ENCODE measurements at places on chromosomes 7 and 10.

GRCh38 chr10:133465950-133466474 is 12.3 kb downstream of the SCART1 start:
- DNase-seq: no peak

DNA sequence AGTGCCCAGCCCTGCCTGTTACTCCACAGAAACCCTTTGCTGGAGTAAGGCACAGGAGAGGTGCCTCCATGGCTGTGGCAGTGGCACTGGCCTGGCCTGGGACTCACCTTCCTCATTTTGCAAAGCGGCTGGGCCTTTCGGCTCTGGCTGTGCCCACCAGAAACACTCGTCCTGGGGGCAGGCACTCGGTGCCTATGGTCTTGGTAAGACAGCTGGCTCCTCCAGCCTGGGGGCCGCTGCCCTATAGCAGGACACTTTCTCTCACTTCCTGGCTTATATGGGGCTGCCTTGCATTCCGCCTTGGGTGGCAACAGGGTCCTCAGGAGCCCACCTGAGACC is 13.2 kb downstream of the ZMIZ1 start:
- no peak for DNase-seq

- DNase-seq: no peak
These were observed 91.3 kb downstream of the NRF1 start for GRCh38 chr7:129702761-129703338.

GRCh38 chr10:79203833-79204232 is 135.1 kb downstream of the ZMIZ1 start:
- DNase-seq: no peak

- no peak for DNase-seq
These were observed 389.0 kb upstream of the PODXL start for GRCh38 chr7:131945313-131945911.

- no peak for DNase-seq
These were observed 458.0 kb upstream of the GALNT17 start for GRCh38 chr7:70673778-70674570.

- no peak for DNase-seq
These were observed 54.3 kb downstream of the RBM17 start for GRCh38 chr10:6143181-6143580.

DNA sequence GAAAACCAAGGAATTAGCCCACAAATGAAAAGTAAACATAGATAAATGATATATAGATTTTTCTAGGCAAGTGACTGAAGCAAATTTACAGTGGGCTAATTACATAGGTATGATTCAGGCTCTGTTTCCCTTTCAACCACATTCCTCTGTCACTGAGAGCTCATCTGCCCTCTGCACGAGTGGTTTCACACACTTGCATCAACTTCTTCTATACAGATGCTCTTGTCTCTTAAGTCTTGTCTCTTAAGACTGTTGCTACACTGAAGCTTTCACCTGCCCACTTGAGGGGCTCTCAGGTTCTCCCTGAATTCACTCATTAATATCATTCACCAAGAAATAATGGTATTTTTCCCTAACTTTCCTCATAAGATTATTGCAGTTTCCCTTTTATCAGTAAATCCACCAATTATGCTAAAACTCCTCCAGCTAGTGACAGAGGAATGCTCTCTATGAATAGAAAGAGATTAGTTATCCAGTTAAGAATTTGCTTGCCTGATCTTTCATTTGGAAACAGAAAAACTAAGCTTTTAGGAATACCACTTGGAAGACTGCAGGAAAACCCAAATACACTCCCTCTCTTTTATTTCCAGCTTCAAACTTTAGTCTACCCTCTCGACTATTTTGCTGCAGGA is 95.7 kb downstream of the ELAPOR2 start:
- DNase-seq: no peak

DNA sequence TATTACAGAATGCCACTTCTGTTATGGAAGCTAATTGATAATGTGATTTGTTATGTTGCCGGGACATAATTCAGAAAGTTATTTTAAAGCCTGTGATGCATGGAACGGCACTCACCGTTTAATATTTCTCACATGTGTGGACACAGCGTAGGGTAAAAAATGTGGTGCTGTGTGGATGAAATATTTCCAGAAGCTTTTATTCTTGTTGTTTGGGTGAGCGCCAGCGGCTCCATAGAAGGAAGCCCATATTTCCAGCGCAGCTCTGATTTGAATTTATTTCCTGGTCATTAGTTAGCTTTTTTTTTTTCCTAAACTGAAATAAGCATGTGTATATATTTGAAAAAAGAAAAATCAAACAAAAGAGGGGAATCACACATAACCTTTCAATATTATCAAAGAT is 20.2 kb upstream of the NKX6-2 start:
- no peak for DNase-seq

DNA sequence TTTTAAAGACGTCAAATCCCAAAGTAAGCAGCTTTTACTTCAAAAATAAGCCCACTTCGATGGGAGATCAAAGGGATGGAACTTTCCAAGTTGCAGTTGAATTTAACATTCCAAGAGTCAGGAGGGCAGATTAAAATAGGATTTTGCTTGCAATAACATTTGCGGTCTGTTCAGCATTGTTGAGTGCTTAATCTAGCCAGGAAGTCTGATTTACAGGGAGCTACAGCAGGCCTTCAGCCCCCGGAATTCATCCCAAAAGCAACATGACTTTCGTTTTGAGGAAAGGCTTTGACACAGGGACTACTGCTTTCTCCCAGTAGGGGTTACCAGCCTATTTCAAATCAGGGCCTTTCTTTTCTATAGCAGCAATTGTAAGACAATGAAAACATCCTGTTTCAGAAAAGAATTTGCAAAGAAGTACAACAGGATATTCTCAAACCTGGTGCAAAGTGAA is 279.6 kb upstream of the PITRM1 start:
- no peak for DNase-seq

- no peak for DNase-seq
These were observed 603.1 kb upstream of the PCDH15 start for GRCh38 chr10:55404094-55404493.

GRCh38 chr10:114545071-114545470 is 113.0 kb downstream of the ABLIM1 start:
- no peak for DNase-seq

GRCh38 chr7:20236790-20237189 is 19.6 kb upstream of the MACC1 start:
- no peak for DNase-seq

- no peak for DNase-seq
These were observed 457 bp downstream of the PLOD3 start for GRCh38 chr7:101216860-101217387.

GRCh38 chr10:58577437-58577777 is 64.7 kb downstream of the BICC1 start:
- no peak for DNase-seq

GRCh38 chr7:151579644-151580043 is 59.9 kb upstream of the RHEB start:
- DNase-seq: no peak

DNA sequence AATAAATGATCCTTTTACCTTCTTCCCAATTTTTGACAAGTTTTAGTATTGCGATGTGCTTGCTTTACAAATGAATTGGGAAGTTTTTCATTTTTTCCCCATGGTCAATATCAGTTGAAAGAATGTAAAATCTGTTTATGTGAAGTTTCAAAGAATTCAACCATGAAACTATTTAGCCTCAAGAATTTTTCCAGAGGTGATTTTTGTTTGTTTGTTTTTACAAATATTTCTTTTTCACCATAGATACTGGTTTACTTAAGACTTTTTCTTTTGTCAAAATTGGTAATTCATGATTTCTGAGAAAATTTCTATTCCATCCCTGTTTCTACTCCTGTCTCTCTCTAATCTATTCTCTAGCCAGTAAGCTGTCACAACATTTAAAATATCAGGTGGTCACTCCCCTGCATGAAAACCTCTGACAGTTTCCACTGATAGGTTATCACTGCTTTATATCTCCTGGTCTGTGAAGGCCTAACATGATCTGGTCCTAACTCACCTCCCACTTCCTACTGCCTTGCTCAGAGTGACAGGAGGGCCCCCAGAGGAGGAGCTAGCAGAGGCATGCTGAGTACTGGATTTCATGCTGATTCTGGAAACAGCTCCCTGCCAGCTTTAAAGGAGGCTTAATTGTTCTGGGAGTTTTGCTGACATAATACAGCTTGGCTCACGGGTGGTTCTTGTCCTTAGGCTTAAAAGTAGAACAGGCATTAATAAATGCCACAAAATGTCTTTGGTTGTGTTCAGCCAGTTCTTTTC is 7.6 kb upstream of the ARMS2 start:
- DNase-seq: no peak

- no peak for DNase-seq
These were observed 18.0 kb downstream of the ECHDC3 start for GRCh38 chr10:11760151-11760550.

DNA sequence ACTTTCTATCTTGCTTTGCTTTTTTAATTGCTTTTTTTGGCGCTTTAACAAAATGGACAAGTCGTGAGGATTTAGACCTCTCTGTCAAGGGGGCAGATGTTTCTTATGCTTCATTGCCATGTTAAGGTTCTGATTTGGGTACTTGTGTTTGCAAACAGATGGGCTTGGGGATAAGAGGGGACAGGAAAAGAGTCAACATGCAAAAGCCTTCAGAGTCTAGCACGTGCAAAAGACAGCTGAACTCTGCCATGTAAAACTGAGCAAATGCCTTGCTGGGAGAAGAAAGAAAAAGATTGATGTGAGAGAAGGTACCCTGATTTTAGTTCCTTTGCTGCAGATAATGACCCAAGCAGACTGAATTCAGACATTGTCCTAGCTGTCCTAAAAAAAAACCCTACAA is 173.1 kb downstream of the KIAA1217 start:
- DNase-seq: no peak

- DNase-seq: no peak
These were observed 105.8 kb upstream of the ANK3 start for GRCh38 chr10:60495338-60496055.

GRCh38 chr7:30921540-30922401 is 10.1 kb downstream of the AQP1 start:
- DNase-seq: no peak

GRCh38 chr10:77478247-77478961 is 159.2 kb downstream of the KCNMA1 start:
- DNase-seq: no peak

DNA sequence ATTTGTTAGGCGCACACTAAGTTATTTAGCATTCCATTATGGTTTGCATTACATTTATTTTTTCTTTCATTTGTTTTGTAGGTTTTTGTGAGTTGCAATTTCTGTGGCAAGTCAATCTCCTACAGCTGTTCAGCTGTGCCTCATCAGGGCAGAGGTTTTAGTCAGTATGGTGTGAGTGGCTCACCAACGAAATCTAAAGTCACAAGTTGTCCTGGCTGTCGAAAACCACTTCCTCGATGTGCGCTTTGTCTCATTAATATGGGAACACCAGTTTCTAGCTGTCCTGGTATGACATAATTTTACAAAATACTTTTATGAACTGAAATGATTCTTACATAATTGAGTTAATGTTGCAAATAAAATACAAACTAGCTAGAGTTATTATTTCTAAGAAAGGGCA is 29.5 kb downstream of the MIOS start:
- DNase-seq: no peak

GRCh38 chr7:12951397-12951801 is 264.0 kb downstream of the ARL4A start:
- no peak for DNase-seq

DNA sequence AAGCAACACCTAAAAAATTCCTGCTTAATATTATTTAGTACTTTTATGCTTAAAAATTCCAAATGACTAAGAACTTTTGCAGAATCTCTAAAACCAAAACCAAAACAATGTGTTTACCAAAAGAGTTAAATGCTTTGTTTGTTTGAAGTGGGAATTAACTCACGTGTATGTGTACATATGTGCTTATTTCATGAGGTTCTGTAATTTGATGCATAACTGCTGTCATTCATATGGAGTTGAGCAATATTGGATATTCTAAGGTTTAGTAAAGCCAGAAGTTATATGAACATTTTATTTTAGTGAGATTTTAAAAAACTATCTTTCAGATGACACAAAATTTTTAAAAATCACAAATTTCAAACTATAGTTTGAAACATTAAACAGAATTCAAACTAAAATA is 157.1 kb downstream of the PIP4K2A start:
- no peak for DNase-seq

- DNase-seq: no peak
These were observed 150.8 kb upstream of the NPS start for GRCh38 chr10:127398140-127398970.

DNA sequence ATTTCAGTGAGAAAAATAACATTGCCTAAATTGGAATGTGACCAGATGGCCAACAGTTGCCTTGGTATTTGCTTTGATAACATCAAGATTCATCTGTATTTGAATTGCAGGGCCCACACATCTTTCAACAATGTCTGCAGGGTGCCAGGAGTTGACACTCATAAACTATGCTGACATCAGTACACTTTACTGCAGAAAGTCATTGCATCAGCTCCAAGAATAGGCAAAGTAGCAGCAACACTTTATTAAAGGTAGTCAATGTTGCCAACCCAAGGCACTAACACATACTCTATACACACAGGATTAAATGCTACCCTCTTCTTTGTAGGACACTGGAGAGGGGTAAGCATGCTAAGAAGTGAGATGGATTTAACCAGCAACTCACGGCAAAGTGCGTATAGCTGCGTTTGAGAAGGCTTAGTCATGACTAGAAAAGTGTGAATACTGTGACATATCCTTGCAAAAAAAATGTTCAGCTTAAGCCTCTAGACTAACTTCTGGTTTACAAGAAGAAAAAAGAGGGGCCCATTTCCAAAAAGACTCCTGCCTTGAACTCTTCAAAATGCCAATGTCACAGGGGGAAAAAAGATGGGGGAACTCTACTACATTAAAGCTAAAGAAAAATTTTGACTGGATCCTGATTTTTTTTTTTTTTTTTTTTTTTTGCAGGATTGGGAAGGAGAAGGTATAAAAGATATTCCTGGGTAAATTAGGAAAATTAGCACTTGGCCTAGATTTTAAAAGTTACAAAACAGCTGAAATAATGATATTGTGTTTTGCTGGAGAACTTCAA is 2.2 kb downstream of the BBIP1 start:
- DNase-seq: no peak

DNA sequence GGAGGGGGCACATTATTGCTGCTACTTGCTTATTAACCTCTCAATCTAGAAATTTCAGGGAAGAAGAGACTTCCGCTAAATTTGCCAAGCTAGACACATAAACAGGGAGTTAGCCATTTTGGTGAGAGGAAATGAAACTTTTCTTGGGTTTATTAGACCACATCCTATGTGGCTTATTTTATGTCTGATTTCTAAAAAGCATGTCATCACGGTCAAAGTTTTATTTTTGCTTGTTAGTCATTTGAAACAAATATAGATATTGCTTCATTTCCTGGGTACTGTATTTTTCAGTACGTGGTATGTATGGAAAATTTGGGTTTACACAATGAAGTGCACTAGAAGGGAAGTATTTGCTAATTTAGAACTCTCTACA is 144.1 kb downstream of the TCF7L2 start:
- DNase-seq: no peak

DNA sequence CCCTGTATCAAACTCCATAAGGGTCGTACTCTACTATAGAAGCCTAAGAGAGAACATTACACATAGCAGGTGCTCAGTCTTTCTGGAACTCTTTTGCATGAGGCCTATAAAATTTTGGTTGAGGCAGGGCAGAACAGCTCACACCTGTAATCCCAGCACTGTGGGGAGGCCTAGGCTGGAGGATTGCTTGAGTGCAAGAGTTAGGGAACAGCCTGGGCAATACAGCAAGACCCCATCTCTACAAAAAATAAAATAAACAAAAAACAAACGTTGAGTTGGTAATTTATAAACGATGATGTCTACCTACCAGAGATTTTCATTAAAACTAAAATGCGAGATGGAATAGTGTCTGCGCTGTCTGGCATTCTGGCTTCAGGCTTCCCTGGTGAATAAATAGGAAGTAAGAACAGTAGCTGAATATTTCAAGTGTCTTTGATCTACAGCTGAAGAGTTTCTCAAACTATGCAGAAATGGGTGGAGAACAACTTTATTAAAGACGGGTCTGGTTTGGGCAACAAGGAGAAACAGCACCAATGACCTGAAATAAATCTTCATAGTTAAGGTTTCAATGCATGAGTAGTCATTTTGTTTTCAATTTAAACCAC is 774 bp downstream of the PON2 start:
- DNase-seq: no peak
